ENCODE measurements at places on chromosomes 3 and 15.
A peak's percentile ranks its signal among the peaks of the same experiment; 100 is the strongest.

DNA sequence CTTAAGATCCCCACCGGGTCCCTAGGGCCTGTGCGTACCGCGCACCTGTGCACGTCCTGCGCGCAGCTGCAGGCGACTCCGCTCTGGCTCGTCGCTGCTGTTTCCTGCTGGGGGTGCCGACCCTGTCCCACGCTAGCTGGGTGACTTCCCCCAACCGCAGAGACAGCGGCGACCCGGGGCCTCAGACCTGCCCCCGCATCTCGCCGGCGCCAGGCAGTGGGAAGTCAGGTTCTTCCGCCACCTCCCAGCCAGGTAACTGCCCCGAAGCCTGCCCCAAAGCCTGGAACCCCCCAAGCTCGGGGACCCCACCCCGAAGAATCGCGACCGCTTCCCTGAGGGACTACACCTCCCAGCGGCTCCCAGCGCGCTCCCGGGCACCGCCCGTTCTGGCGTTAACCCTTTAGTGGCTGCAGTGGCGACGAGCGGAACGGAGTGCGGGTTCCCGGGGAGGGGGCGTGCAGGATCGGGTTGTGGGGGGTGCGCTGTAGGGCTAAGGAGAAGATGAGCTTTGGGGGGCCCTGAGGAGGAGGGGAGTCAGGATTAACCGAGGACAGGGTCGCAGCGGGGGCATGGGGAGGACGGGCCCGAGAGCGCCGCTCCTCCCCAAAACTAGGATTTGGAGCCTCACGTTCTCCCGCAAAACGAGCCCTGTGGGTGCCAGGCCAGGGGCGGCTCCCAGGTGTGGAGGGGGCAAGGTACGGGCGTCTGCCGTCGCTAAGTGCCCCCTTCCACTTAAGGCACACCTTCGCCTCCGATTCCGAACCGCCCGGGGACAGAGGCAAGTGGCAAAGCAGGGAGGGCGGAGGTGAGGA, 589 bp downstream of the NEIL1 start:
- DNase-seq = no peak

DNA sequence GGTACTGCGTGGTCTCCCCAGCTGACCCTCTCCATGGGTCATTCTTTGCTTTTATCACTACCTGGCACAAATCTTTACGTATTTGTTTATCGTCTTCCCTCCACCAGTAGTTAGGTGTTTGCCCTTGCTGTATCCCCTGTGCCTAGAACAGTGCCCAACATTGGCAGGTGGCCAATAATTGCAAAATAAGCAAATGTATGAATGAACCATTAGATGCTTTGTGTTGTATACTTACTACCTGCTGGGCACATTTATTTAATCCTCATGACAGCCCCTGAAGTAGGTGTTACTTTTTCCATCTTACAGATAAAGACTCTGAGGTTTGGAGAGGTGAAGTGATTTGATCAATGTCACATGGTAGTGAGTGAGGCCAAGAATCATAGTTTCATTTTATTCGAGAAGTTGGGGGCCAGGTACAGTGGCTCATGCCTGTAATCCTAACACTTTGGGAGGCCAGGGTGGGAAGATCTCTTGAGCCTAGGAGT, 2.0 kb upstream of the TWF2 start:
- DNase-seq = no peak

GRCh38 chr3:17044855-17045254, 160.1 kb downstream of the PLCL2 start:
- no peak for DNase-seq

GRCh38 chr3:142987080-142987700, 14.2 kb upstream of the U2SURP start:
- no peak for DNase-seq

DNA sequence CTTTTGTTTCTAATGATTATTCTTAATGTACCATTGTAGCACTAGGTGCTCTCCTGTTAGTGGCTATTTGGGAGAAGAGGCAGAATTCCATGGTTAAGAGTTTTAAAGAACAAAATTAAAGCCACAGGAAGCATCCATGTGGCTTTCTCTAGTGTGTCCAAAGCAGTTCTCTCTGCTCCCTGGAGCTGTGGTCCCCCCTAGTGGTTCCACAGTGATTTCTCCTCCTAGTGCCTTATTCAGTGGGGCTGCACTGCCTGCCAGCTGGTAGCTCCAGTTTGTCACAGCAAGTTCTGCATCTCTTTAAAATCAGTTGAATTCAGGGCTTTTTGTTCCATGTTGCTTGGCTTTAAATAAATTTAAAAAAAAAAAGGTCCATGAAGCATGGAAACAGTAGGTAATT, 39.6 kb upstream of the FAM98B start:
- no peak for DNase-seq

DNA sequence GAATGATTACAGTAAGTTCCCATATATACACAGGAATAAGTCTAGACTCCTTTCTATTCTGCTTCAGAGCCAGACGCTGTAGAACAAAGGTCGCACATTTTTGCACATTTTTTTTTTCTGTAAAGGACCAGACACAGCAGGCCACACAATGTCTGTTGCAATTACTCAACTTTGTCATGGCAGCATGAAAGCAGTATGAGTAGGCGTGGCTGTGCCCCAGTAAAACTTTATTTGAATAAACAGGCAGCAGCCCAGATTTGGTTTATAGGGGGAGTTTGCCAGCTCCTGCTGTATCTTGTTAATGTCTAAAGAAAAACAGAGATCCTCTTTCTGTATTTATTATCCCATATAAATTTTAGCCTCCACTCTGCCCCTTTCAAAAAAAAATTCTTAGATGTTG, 708.3 kb downstream of the FHIT start:
- DNase-seq = no peak

DNA sequence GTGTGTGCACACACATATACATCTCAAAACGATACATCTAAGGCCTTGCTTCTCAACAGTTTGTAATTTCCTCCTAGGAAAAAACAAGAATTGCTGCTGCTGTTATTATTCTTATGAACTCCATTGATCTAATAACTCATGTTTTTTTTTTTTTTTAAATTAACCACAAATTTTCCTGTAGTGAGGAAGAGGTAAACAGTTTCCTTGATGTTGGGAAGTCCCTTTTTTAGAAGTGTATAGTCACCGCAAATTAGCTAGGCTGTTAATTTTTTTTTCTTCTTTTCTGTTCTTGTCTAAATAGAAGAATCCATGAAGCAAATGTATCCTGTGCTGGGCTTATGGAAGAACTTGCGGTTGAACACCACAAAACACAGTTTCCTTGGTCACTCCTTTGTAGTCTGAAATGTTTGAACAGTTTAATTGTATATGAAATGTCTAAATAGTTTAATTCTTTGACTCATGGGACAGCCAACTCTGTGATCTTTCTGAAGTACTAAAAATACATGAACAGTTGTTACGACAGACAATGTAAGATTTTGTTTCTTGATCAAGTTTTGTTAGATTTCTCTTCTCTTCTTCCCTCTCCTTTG, 64.5 kb downstream of the MITF start:
- DNase-seq = no peak

DNA sequence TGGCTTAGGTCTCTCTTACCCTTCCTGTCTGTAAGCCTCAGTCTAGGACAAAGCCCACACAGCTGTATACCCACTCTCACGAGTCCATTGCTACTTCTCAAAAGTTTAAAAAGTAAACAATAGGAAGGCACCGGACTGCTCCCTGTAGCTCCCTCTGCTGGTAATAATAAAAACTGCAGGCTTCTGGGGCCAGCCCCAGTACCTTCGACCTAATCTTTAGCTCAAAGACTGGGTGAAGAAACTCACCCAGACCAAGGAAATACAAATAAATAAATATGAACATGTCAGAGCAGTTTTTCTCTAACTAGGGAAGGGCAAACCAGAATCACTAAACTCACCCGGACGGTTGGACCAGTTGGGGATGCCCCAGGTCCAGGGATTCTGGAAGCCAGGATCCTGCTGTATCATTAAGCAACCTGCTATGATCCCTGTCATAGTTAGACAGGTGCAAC, 5.0 kb downstream of the FAM219B start:
- DNase-seq = no peak

GRCh38 chr3:71703797-71704196, 21.4 kb downstream of the EIF4E3 start:
- no peak for DNase-seq

GRCh38 chr3:33904730-33905129, 106.3 kb downstream of the PDCD6IP start:
- DNase-seq = no peak

GRCh38 chr3:100354850-100355249, 20.3 kb downstream of the NIT2 start:
- DNase-seq = no peak

GRCh38 chr15:70357453-70357852, 259.7 kb upstream of the TLE3 start:
- DNase-seq = peak; percentile 58

DNA sequence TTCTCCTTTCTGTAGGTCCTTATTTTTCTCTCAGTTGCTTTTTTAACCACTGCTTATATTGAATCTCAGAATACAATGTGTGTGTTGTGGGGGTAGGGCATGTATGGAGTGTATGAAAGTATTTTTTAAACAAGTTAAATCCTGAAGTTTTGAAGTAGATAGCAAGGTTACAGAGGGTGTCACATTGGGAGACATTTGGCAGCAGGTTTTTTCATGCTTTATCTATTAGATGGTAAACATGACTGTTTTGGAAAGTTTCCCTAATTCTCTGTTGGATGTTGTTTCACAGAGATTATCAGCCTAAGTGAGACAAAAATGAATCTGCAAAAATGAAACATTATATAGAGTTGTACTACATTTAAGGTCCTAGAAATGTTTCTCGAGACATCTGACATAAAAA, 190.6 kb upstream of the ARPP21 start:
- no peak for DNase-seq

DNA sequence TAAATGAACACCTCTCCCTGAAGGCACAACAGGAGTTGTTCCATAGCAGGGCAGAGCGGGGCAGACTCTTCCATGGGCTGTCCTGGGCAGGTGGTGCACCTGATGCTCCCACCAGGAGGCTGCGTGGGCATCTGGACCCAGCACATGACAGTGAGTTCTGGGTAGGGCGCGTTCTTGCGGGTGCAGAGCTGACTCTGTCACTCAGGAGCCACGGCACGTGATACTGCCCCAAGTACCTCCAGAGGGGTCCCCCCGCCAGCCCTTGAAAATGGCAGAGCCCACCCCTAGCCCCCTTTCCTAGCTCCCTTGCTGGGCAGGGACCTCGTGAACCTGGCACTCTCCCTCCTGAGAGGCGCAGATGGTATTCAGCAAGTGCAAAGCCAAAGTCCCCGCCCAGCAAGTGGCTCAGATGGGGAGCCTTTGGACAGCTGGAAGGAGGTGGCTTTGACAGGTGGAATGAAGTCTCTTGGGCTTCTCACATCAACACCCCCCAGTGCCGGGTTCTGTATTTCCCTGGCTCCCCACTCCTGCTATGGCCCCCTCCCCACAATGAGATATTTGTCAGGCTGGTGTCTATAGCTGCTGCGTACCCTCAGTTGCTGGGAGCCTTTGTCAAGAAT, 172.1 kb downstream of the TBC1D2B start:
- DNase-seq = peak; percentile 70

DNA sequence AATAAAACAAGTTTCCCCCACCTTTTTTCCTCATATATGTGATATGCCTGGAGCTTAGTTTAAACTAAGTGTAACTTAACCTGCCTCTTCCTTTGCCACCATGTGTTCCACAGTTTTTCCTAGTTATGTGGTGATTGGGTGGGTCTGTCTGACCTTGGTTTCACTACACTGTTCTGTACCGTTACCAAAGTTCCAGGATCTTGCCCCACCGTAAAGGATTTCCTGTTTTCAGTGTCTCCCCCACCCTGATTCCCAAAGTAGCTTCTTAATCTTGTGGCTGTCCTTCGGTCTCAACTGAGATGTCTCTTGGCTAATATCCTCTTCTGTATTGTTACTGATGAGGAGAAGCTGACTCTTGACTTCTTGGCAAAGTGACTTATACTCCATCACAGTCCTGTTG, 6.4 kb upstream of the MGA start:
- DNase-seq = no peak

DNA sequence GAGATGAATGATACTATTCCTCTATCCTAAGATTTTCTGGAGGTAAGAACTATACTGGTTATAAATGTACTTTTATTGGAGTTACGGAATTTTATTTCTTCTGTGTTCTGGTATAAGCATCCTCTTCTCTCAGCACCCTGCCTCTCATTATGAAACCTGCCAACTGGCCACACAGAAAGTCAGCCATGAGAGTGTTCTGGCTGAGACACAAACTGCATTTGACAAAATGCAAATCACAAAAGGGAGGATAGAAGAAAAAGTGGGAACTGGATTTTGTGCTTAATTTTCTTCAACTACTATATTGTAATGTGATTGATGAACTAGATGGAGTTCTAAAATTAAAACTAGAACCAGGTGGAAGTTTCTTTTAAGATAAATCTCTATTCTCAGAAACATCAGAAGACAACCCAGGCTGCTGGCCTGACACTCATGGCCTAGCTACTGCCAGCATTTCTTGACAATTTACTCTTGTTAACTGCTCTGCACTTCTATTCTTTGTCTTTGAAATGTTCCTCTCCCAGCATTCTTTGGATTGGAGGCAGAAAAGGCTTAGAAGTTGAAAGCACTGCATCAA, 143.1 kb downstream of the WDR76 start:
- DNase-seq = no peak

GRCh38 chr3:194305356-194306108, 45.6 kb downstream of the CPN2 start:
- DNase-seq = no peak

DNA sequence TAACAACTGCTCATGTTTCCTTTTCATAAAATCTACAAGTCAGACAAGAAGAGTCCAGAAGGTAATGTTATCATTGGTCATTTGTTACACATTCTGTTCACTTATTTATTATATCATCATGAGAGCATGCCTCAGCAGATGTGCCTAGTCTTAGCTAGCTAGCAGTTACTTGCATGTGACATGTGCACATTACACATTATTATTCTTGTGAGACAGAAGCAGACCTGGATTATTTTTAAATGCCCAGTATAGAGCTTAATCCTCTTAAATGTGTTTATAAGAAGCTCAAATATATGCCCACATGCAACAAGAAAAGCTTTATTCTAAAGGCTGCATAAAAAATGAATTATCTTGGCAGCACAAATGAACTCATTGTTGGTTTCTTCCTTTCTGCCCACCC, 12.6 kb downstream of the YEATS2 start:
- DNase-seq = no peak

DNA sequence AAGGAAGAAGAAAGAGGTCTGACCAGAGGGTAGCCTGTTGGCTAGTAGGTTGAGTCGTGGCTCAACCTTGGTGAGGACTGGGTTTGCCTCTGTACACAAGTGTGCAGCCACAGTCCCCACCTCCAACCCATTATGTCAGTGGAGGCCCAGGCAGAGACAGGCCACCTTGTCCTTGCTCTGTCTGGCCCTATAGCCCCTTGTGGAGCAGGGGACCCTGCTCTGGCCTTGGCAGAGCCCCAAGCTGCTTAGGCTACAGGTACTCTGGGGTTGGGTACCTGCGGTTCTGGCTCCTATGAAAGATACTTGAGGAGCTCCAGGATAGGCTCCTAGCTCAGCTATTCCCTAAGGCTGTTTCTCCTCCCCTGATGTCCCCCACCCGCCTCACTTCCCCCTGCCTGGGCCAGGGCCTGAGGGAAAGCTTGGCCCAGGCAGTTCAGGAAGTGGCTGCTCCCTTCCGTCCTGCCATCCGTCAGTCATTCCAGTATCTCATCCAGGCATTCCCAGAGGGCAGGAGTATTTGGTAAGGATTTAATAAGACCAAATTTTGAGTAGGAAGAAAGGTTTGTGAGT, 44.0 kb downstream of the FGD5 start:
- DNase-seq = no peak

Data from coronary artery (tissue), 2 donors.